Cortex of kidney (tissue), 1 donor: ENCODE measurements at places on chromosomes 6 and 20.

GRCh38 chr20:48180618-48181017, 395.3 kb upstream of the SULF2 start:
- no peak for DNase-seq

DNA sequence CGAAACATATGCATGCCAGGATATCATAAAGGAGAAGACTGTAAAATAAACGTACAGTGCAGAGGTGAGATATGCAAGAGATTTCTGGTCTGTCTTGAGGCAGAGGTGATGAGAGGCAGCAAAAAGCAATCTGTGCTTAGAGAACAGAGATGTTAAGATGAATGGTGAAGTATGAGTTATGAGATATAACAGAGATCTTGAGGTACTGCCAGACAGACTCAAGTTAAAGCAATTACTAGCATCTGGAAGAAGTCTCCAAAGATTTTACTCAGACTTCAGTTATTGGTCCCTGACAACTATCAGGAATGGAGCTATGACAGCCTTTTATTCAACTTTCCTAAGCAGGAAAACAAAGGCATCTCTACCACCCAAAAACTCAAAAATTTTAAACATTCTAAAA, 122.8 kb upstream of the DST start:
- DNase-seq = no peak

DNA sequence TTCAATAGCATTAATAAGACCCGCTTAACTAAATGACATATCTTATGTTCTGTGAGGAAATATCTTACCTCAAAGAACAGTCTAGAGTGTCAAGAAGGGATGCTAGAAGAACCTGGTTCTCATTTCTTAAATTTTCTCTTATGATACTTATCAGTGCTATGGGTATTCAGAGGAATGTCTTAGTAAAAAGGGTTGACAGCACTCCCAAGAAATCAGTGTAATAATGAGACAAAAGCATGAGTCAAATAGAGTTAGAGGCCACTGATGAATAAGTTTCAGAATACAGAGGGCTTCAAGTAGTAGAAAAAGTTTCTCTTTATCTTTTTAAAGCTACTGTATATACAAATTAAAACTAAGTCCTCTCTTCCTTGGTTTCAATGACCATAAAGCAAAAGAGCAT, 242.8 kb downstream of the GJA1 start:
- no peak for DNase-seq

- no peak for DNase-seq
Measured at GRCh38 chr6:114007516-114007915, 36.6 kb upstream of the HDAC2 start.

GRCh38 chr6:98779618-98780017, 54.8 kb upstream of the POU3F2 start:
- no peak for DNase-seq

DNA sequence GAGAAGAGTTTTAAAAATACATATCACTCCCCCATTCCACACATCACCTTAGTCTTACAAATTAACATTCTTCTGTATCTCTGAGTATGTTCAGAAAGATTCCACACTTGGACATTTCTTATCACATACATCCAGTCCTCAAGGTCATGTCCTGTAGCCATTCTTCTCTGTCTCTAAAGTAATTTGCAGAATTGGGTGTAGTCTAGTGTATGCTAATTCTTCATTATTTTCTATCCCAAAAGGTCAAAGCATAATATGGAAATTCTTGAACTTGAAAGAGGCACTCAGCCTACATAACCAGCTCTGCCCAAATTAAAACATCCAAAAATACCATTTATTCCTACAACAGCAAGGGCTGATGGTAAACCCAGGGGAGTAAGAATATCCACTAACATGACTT, 286.0 kb downstream of the HAO1 start:
- DNase-seq = no peak

DNA sequence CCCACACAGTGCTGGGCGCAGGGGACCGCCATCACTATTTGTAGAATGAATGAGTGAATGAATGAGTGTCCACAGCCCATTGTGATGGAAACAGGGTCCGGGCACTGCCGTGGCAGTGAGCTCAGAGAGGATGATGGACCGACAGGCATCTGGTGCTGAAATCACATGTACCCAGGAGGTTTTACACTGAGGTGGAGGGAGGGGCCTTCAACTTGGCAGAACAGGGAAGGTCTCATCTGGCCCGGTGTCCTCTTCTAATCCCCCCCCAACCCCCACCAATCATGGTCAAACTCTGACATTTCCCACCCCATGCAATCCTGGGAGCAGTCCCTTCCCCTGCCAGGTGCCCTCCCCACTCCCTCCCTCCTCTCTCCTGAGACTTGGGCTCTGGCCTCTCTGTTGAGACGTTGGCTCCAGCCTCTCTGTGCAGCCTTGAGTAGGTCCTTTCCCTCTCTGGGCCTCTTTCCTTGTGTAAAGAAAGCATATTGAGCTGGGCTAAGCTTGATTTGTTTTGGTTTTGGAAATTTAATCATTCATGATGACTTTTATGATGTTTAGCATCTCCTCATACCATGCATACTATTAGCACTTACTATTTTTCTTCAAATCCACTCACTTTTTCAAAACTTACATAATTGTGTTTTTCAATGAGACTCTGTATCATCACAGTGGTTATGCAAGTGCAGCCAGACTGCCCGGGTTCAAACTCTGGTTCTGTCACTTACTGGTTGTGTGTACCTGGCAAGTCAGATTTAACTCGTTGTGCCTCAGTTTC, 10.8 kb downstream of the KIAA1755 start:
- DNase-seq = no peak

DNA sequence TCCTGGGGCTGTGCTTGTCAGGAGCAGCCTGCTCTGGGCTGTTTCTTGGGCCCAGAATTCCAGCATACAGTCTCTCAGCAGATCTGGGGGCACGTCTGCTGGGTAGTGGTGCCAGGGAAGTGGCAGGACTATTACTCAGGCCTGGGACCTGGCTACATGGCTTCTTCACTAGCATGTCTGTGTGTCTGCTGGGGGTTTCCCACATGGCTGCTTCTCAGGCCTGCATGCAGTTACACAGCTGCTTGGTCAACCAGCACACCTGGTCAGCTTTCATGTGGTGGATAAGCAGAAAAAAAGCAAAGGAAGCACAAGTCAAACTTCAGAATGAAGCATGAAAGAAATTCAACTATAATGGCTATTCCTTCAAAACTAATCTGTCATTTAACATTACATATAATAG, 316.2 kb upstream of the NOX3 start:
- no peak for DNase-seq

- no peak for DNase-seq
Measured at GRCh38 chr20:16821211-16822089, 73.3 kb downstream of the OTOR start.

- DNase-seq = no peak
Measured at GRCh38 chr20:57596998-57597939, 23.0 kb downstream of the ZBP1 start.

GRCh38 chr6:157050537-157051265, 272.6 kb downstream of the TMEM242 start:
- no peak for DNase-seq

DNA sequence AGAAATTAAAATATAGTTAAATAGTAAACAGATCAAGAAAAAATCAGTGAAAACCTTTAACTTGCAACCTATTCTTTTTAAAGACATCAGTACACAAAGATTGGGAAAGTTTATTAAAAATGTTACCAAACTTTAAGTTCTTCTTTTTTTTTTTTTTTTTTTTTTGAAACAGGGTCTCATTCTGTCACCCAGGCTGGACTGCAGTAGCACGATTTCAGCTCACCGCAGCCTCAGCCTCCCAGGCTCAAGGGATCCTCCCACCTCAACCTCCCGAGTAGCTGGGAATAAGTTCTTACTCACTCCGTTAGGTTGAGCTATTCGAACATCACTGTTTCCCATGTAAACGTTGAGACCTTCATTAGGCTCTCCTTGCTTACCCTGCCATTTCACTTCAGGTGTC, 5.6 kb downstream of the MAP3K5 start:
- no peak for DNase-seq

DNA sequence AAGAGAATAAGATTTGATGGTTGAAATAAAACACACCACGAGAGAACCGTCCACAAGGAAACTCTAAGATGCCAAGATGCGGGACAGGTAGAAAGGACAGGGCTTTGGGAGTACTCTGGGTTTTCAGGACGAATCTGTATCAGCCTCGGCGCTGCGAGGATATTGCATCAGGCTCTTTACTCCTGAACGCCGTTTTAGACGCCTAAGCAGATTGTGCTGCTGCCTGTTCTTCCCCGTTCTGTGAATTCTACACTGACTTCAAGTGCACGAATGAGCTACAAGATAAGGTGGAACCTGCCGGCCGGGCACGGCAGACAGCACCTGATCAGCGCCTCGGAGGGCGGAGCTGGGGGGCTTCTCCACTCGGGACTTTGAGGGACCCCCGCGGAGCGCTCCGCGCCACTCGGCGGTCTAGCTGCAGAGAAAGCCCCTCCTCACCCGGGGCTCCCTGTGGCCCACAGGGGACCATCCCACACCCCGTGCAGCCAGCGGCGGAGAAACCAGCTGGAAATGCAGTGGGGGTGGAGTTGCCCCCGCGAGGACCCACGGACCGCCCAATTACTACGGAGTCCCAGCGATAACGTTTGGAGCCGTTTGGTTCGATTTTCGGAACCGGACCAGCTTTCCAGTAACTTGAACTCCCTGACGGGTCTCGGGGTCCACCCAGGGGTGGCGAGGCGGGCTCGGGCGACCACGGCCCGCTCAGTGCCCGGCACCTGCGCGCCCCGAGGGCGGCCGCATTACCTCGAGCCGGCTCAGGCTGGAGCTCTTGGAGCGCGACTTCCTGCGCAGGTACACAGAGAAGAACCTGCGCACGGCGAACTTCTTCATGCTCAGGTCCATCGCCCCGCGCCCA, 646 bp downstream of the RPS6KA2 start:
- DNase-seq = no peak

GRCh38 chr6:30192076-30192475, 21.1 kb downstream of the TRIM26 start:
- no peak for DNase-seq

- no peak for DNase-seq
Measured at GRCh38 chr6:123116370-123116769, 120.3 kb downstream of the CLVS2 start.

DNA sequence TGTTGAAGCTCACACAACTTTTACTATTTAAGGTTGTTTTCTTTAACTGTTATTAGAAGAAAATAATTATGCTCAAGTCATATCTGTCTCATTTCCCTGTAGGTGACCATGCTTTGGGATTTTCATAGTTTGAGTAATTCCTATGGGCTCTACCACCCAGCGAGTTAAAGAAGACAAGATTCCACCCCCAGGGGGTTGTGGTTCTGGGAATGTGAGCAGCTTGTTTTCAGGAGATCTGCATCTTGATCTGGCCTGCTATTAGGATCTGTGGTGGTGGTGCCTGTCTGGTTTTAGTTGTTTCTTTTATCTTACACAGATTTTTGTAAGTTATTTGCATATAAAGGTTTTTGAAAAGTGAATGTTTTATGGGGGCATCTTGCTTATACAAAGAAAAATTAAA, 20.2 kb upstream of the REV3L start:
- DNase-seq = no peak

DNA sequence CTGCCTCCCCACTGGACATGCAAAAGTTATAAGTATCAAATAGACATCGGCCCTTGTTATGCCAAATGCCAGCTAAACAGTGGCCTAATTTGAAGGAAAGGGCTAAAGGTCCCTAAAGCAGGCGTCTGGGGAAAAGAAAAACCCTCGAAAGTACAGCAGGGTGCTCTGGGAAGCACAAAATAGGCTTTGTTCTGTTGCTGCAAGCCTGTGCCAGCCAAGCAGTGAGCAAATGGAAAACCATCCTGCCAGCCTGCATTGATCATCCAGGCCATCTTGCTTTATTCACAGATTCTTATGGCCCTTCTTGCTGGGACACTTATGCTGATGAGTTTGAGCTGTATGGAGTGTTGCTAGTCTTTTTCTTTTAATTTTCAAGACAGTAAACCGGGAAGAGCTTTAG, 62.2 kb upstream of the PLEKHG1 start:
- DNase-seq = no peak

DNA sequence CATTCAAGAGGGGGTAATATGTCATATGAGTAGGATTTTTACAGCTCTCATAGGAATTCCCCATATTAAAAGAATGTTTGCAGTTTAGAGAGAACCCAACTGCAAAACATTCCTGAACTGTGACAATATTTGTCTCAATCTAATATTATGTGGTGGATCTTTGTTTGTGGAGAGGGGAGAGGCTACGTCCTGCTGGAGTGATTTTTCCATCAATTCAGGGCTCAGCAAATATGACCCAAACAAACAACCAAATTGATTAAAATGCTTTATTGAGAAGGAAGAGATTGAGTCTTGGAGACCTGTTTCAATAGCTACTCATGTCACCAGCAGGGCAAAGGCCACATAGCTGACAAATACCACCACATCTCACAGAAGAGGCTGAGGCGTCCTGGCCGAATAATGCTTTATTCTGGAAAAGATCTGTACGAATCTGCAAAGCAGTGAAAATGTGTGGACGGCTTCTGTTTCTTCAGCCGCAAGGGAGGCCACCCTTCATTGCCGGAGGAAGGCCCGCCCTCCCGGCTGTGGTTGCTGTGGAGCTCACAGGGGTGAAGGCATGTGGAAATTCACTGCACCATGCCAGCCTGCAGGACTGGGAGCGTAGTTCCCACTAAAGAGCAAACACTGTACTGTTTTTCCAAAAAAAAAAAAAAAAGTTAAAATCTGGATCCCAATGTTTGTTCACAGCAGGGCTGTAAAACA, 89.7 kb upstream of the QKI start:
- no peak for DNase-seq

DNA sequence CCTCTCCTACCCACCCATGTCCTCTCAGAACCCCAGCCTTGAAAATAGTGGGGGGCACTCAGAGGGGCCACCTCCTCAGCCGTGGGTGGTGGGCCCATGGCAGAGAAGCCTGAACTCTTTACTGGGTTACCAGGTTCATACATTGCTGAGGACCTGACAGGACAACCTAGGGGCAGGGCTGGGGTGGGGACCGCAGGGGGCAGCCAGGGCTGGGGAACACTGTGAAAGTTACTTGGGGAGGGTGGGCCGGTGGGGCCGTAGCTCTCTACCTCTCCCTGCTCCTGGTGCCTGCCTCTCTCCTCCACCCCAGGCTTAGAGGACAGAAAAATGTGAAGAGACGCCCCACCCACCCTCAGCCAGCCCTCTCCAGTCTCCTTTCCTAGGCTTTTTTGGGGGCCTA, 15.4 kb downstream of the MDFI start:
- DNase-seq = no peak

GRCh38 chr20:50826121-50826520, 31.3 kb downstream of the BCAS4 start:
- no peak for DNase-seq

- DNase-seq = no peak
Measured at GRCh38 chr6:163630572-163630971, 216.1 kb downstream of the QKI start.

- no peak for DNase-seq
Measured at GRCh38 chr20:20018366-20018765, 1.2 kb downstream of the NAA20 start.

DNA sequence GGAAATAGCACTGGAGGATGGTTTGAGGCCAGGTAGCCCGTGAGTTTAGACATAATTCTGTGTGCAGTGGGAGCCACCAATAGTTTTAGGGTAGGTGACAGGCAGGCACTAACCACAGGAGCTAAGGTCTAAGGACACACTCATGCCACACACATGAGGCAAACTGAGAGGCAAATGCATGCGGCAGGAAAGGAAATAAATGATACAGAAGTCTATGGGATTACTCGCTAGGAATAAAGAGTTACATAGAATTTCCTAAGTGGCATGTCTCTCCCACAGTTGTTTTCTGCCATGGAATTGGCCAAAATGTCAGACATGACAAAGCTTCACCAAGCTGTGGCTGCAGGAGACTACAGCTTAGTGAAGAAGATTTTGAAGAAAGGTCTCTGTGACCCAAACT, 4.9 kb downstream of the ANKRD66 start:
- DNase-seq = no peak
